ENCODE measurements at places on chromosomes 5 and 9. TPM values are rescaled to one million over a fixed set of nuclear protein-coding genes. Genes with fewer than 3 reads are reported as not detected.

DNA sequence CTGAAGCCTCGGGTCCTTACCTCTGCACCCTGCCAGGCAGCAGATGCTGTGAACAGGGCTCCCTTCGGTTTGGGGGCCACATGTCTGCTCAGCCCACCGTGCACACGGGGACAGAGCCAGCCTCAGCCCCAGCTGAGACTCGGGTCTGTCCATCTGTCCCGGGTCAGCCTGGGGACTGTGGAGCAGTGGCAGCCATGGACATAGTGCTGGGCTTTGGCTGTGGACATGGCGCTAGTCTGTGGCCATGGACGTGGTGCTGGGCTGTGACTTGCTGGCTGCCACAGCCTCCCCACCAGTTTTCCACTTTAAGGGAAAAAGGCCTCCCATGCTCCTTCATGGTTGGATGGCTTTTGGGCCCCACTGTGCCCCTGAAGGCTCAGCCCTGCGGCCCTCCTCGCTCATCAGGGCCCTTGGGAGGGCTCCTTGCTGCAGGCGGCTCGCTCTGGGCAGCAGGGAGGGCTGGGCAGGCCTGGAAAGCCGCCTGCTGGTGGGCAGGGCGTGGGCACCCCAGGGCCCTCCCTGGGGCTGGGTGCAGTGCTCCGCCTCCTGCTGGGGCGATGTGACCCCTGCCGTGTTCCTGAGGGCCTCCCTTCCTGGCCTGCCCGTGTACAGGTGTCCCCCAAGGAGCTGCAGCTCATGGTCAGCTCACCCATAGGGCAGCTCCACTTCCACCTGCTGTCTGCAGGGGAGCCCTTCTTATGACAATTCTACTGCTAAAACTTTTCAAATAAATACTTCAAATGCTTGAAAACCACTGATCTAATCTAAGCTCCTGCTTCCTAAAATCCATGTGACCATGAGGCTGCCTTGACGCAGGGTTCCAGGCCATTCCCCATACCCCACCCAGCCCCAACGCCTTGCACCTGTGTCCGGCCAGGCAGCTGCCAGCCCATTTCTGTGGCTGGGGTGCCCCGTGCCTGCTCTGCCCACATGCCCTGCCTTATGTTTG, 112.1 kb upstream of the LMX1B start:
- DNase-seq = no peak

- no peak for DNase-seq
Measured at GRCh38 chr5:131649161-131649560, 14.1 kb upstream of the RAPGEF6 start.

DNA sequence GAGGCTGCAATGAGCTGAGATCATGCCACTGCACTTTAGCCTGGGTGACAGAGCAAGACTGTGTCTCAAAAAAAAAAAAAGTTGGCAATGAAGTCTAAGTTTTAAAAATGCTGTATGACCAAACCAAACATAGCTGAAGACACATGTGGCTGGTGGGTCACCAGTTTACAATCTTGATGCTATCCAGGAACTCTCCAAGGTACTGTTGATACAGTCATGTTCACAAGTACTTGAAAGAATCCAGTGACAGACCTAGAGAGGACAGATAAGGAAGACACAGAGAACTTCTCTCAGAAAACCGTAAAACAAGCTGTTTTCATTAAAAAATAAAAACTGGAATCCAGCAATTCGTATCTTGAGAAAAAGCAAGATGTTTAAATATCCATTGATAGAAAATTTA, 95.7 kb downstream of the ACTBL2 start:
- DNase-seq = no peak

GRCh38 chr5:77772729-77773128, 3.4 kb downstream of the TBCA start:
- DNase-seq = no peak

GRCh38 chr9:121210536-121210935, 8.9 kb upstream of the RAB14 start:
- DNase-seq = no peak

Gene RNF180
- polyA plus RNA-seq = 0.86 TPM

Gene CNTNAP3B
- polyA plus RNA-seq = 6.6 TPM

GRCh38 chr5:87120518-87121303, 147.0 kb upstream of the RASA1 start:
- peak; percentile 85 for DNase-seq

DNA sequence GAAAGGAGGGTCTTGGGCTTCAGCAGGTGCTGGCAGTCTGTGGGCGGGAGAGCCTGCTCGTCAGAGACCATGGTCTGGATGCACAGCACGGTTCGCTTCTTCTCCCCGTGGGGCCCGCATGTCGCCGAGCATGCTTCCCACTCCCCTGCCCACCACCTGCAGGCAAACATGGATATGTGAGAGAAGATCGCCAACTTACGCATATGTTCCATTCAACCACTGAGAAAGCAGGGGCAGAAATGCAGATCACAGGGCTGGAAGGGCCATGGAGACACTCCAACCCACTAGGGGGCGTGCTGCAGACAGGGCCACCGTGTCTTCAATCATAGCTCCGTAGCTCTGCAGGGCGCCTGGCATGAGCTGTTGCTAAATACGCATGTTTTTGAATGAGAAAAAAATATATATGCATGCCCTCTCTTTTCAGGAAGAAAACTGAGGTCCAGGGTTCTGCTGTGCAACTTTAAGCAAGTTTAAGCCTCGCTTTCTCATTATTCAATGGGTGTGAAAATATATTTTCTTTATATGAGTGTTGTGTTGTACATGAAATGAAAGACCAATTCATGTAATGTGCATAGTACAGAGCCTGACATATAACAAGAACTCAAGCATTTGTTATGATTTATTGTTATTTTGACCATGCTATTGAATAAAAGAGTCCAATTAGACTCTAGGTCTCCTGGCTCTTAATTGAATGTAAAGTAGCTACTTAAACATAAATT, 148.0 kb downstream of the TARS1 start:
- no peak for DNase-seq

Gene GABRA1
- not detected for polyA plus RNA-seq

Gene FST
- 38.4 TPM for polyA plus RNA-seq

DNA sequence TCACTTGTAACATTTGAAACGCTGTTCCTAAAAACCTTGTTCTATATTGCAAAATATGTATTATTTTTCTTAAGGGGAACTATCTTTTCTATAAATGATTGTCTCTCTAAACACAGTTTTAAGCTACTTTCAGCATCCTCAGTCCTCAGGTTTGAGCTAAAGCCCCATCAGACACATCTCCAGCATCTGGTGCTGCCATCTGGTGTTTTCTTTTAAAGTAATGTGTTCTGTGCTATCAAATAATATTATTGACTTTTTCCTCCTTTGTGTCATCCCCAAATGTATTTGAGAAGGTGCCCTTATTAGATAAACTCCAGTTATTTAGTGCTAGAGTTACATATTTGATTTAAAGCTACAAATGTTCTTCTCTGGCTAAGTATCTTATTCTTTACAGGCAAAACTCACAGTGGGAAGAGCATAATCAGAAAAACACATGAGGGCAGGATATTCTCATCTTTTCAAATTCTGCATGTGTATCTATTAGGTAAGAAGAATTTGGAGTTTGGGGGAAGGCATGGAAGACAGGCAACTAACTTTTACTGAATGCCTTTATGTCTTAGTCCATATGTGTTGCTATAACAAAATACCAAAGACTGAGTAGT, 27.5 kb downstream of the ZNF474 start:
- DNase-seq = no peak

DNA sequence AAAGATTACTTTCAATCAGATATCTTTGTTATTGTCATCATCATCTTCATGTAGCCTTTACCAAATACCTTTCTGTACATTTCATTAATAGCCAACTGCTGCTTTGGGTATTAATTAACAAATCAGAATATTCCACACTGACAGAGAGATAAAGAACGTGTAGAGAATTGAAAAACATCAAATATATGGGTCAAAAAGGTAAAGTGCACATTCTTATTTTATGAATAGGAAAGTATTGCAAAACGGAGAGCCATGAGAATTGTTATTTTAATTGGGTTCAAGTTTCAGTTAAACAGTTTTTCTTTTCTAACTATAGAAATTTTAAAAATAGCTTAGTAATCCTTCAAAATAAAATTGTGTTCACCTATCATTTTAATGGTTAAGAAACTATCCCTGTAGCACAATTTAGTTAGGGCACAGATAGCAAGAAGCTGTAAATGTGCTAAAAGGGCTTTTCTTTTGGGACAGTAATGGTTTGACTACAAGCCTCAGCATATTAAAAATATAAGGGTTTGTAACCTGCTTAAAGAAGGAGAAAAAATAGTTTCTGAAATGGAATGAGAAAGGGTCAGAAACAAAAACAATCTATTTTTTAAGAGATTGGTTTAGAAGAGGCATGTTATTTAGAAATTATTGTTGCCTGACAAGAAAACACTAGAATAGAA, 62.9 kb downstream of the PDE4D start:
- no peak for DNase-seq

Gene PPP3R2
- not detected for polyA plus RNA-seq

All from muscle of back (tissue), 13 donors.